Right renal pelvis (tissue), 4 donors: ENCODE measurements at places on chromosomes 3 and 15. TPM values are rescaled to one million over a fixed set of nuclear protein-coding genes. Genes with fewer than 3 reads are reported as not detected.

The KLF13 gene
- 80.1 TPM for polyA plus RNA-seq

The PLA1A gene
- polyA plus RNA-seq, result 8.2 TPM

The CAND2 gene
- polyA plus RNA-seq, result 9.6 TPM

The GOLIM4 gene
- polyA plus RNA-seq, result 120 TPM

DNA sequence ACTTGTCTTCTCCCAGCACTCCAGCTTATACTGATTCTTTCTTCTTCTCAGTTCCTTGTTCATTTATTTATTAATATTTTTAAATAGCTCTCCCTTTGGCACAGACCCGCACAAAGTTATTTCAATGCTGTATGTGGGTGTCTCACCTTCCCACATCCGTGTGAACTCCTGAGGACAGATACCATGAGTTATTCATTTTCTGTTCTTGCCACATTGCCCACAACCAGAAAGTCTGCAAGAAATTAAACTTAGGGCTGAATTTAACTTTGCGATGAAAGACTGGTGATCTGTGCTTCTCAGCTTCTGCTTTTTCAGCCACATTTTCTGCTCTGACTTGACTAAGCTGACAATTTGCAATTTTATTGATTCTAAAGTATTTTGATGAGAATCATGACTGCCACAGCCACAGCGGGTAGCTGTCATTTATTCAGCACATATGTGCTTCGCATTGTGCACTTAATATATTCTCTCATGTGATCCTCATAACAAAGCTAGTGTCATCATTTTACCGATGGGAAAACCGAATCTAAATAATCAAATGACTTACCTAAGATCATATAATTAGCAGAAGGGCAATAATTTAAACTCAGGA, 569.8 kb downstream of the EDEM1 start:
- no peak for DNase-seq
